ENCODE measurements at places on chromosomes 11 and 22.

- no peak for DNase-seq
Observed at GRCh38 chr11:124839128-124839971, 25.9 kb upstream of the ROBO3 start.

DNA sequence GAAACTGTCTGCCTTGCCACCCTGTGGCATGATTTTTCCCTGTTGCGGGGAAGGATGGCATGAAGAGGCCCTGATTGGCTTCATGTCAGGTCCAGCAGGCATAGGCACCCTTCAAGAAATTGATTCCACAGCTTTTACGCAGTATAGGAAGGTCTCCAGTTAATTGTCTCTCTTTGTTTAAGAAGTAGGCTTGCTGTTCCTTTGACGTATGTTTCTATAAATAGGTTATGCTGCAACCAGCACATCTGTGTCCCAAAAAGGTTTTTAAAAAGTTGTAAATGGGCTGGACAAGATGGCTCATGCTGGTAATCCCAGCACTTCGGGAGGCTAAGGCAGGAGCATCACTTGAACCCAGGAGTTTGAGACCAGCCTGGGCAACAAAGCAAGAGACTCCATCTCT, 62.6 kb downstream of the CD6 start:
- DNase-seq: no peak

DNA sequence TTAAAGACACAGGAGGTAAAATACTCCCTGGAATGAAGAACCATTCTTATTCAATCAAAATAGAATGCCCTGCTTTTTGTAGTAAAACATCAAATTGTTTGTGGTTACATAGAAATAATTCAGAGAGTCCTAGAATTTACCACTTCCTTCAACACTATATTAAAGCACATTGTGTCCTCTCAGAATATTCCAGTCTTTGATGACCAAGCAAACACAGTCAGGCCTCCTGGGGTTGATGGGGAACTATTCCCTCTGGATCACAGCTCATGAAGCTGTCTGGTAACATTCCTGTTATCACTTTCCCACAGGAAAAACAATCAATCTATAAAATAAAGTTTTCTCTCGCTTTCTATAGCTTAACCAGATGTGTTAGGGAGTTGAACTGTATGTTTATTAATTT, 389.3 kb downstream of the KCNA4 start:
- DNase-seq: no peak

DNA sequence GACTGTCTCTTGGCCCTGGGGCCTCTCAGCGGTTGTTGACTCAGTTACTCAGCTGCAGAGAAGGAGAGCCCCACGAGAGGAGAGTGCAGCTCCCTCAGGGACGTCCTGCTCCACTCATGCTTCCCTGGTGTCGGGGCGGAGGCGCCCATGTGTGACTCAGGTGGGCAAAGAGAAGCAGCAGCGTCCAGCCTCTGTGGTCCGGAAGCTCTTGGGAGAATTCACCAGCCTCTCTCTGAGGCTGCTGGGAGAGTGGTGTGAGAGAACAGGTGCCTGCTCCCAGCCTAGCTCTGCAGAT, 25.7 kb downstream of the GLB1L2 start:
- no peak for DNase-seq

- no peak for DNase-seq
Observed at GRCh38 chr22:20219667-20220628, 48.2 kb downstream of the RTN4R start.

DNA sequence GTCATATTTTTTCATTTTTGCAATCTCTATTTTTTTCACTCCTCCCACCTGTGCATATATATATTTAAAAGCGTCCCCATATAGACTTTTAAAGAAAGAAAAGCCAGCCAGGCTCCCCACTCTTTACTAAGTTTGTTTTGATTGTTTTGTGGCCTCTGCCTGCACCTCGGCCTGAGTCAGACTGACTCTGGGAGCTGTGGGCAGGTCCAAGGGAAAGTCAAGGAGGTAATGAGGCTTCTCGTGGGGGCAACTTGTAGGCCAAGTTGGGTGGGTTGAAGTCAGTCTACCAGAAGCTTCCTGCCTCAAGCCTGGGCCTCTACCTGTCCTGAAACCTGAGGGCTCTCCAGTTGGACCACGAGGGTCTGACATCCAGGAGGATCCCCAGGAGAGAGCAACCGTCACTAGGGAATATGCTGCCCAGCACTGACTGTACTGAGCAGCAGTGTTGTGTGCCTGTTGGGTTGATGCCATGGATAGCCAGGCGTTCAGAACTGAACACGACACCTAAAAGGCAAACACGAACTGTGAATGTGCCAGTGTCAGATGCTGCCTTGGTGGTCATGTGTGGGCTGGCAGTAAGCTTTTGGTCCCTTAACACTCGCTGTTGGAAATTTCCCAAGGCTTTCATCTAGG, 58.8 kb downstream of the BMAL1 start:
- no peak for DNase-seq

- no peak for DNase-seq
Observed at GRCh38 chr11:89452780-89453179, 38.4 kb downstream of the NOX4 start.

DNA sequence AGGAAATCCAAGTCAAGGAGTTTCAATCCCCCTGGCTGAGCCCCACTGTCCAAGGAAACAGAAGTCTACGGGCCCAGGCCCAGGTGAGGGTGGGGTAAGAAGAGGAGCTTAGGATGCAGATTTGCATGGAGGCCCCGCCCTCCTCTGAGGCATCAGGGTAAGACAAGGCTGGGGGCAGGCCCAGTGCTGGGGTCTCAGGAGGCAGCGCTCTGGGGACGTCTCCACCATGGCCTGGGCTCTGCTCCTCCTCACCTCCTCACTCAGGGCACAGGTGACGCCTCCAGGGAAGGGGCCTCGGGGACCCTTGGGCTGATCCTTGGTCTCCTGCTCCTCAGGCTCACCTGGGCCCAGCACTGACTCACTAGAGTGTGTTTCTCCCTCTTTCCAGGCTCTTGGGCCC, 31.3 kb upstream of the IGLL5 start:
- no peak for DNase-seq

- DNase-seq: no peak
Observed at GRCh38 chr22:27004434-27004833, 347.0 kb downstream of the MIAT start.

DNA sequence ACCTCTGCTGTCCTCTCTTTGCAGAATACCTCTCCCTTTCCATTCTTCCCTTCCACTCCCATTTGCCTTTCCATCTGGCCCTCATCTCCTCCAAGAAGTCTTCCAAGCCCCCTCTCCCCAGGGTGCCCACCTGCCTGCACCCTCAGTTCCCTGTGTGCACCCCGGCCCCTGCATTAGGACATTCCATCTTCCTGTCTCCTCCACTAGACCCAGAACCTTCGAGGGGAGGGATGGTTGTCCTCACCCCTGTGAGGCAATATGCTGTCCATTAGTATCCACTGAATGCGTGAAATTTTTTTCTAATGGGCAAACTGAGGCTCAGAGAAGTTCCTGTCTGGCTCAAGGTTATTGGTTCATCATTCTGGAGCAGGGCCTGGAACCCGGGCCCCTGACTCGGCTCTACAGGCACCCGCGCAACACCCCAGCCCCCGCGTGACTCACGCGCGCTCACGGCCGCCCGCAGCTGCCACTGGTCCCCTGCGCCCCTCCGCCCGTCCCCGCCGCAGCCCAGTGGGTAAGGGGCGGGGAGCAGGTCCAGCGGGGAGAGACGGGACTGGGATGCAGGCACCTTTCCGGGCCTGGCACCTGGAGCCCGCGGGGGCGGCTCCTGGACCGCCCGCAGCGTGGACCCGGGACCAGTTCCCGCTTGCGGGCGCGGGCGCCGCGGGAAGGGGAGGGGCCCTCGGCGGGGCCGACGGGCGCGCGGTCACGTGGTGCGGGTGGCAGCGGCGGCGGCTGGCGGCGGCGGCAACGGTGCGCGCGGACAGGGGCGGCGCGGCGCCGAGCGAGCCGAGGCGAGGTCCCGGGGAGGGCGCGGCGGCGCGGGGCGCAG, 7.0 kb downstream of the SEPTIN3 start:
- no peak for DNase-seq

DNA sequence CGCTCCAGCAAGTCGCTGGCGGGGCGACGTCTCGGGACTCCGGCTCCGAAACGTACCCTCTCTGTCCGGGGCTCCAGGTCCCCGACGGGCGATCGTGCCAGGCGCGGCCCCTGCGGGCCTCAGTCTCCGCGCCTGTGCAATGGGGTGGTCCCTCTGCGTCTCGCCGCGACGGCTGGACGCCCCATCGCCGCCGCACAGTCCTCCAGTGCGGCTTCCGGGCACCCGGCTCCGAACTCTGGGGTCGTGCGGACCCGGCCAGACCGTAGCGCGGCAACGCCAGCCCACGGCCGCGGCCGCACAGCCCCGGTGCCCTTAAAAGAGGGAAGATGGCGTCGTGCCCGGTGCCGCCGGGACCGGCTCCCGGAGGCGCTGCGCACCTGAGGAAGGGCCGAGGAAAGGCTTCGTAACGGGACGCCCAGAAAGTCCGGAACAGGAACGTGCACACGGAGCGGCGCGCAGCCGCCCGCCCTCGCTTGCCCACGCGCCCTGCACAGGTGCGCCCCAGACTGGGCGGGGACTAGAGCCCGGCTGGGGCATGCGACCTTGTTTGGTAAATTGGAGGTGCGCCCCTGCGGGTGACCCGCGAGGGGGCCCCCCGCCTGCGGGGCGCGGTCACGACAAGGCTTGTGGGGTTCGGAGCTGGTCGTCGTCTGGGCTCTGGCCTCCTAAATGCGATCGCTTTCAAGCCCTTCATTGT, 525 bp downstream of the BIK start:
- peak; percentile 31 for DNase-seq

- peak; percentile 19 for DNase-seq
Observed at GRCh38 chr11:69301455-69302401, 7.8 kb downstream of the MYEOV start.

- no peak for DNase-seq
Observed at GRCh38 chr11:57162179-57162898, 19.4 kb upstream of the LRRC55 start.

GRCh38 chr22:42022162-42022847, 23.7 kb downstream of the WBP2NL start:
- no peak for DNase-seq

GRCh38 chr11:1292018-1292643, 17.3 kb downstream of the TOLLIP start:
- no peak for DNase-seq

DNA sequence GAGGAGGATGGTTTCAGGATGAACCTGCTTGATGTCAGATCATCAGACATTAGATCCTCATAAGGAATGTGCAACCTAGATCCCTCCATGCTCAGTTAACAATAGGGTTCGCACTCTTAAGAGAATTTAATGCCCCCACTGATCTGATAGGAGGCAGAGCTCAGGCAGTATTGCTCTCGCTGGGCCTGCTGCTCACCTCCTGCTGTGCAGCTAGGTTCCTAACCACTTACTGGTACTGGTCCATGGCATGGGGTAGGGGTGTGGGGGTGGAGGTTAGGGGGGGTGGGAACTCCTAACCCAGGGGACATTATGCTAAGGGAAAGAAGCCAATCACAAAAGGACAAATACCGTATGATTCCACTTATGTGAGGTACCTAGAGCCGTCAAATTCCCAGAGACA, 256.5 kb downstream of the TENM4 start:
- DNase-seq: no peak

DNA sequence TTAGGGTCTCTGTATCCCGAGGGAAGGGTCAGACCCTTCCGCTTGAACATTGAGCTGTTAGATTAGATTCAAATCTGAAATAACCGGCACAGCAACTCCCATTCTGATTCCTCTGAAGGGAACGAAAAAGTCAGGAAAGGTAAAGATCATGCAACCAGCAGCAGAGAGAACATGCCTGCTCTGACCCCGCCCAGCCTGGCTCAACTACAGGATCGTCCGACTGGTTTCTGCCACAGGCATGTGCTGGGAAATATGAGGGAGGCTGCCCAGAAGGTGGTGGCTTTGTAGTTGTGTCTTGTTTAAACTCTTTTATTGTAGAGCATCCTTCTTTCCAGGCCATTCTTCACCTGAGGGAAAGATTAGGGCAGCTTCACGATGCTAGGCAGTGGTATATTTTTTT, 5.0 kb upstream of the MTNR1B start:
- no peak for DNase-seq

DNA sequence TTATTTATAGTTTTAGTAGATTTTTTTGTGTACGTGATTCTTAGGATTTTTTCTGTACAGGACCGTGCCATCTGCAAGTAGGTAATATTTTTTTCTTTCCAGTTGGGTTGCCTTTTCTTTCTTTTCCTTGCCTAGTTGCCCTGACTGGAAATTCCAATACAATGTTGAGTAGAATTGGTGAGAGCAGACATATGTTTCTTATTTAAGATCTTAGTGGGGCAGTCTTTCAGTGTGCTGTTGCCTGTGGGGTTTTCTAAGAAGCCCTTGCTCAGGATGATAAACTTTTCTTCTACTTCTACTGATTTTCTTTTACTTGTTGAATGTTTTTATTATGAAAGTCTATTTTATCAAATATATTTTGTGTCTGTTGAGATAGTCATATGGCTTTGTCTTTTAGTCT, 33.0 kb downstream of the ATXN10 start:
- DNase-seq: no peak

- DNase-seq: no peak
Observed at GRCh38 chr11:12306830-12307229, 70.5 kb upstream of the PARVA start.

GRCh38 chr11:125807909-125808308, 20.0 kb downstream of the PATE3 start:
- no peak for DNase-seq

- DNase-seq: no peak
Observed at GRCh38 chr11:93444617-93445073, 98.5 kb downstream of the SMCO4 start.

- no peak for DNase-seq
Observed at GRCh38 chr11:335779-336658, 15.4 kb upstream of the IFITM3 start.

DNA sequence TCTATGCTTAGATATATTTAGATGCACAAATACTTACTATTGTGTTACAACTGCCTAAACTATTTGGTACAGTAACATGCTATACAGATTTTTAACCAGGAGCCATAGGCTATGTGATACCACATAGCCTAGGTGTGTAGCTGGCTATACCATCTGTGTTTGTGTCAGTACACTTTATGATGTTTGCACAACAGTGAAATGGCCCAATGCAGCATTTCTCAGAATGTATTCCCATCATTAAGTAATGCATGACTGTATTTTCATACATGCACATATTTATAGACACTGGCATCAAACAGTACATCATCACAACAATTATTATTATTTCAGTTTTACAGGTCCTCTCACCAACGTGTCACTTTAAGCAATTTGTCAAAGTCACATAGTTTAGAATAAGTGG, 979.5 kb upstream of the TENM4 start:
- no peak for DNase-seq

- DNase-seq: no peak
Observed at GRCh38 chr11:20274031-20274430, 89.5 kb upstream of the HTATIP2 start.

GRCh38 chr11:125939081-125939521, 6.7 kb upstream of the VSIG10L2 start:
- no peak for DNase-seq

DNA sequence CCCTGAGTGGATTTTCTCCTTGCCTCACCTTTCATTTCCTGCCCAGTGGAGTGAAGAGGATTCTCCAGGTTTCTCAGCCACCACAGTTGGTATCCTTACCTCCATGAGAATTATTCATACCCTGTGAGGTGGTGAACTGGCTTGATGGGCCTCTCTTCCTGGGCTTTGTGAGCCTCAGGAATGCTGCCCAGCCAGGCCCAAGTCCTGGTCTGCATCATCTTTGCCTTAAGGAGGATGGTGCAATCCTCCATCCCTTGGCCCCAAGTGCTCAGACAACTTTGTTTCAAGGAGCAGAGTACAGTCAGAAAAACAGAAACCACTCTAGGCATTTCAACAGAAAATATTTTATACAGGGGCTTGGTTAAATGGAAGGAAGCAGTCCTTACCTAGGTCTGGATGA, 114.2 kb upstream of the CADM1 start:
- DNase-seq: no peak

- no peak for DNase-seq
Observed at GRCh38 chr11:132257871-132258270, 887.5 kb downstream of the NTM start.
